ENCODE measurements at places on chromosomes 6 and 20.

DNA sequence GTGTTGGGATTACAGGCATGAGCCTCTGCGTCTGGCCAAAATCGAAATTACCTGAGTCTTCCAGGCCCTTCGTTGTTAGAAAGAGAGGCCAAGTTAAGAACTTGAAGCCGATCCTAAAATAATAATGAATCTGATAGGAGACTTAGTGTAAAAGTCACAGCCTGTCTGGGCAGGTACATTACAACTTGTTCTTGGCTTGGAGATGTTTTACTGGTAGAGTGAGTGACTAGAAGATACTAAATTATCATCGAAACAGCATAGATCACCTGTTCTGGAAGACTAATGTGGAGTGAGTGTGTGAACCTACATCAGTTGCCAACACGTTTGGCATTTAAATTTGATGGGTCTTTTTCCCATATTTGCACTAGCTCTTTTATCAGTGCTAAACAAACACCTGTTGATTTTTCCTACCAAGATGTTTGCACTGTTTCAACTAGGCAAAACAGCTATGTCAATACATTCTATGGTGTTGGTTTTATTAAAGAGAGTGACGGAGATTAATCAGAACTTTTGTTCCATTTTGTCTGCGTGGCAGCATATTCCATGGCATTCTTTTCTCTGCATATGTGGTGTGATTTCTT, 4.6 kb upstream of the TMEM217 start:
- no peak for DNase-seq

GRCh38 chr6:145233955-145234354, 501.4 kb downstream of the EPM2A start:
- DNase-seq = no peak

- DNase-seq = no peak
These were observed 48.6 kb upstream of the GRIK2 start for GRCh38 chr6:101344885-101345284.

DNA sequence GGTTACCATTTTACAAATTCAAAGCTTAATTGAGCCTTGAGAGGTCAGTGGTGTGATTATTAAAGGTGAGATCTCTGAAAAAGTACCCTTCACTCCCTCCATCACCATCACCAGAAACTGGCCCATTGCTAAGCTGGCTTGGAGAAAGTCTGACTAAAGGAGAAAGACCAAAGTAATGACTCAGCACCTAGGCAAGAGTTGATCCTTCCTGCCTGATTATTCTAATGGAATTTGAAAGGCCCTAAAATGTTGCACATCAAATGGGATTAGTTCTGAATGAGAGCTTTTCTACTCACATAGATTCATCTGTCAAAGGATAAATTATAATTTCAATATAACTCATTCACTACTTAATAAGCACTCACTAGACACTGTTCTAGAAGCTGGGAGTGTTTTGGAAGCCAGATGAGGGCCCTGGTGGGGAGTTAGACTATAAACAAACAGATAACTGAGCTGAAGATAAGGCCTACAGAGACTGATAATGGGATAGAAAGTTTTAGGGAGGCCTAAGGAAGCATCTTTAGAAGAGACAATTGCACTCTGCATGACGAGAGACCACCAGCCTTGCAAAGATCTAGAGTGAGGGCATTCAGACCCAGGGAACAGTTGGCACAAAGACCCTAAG, 366.7 kb downstream of the SYNE1 start:
- DNase-seq = no peak

DNA sequence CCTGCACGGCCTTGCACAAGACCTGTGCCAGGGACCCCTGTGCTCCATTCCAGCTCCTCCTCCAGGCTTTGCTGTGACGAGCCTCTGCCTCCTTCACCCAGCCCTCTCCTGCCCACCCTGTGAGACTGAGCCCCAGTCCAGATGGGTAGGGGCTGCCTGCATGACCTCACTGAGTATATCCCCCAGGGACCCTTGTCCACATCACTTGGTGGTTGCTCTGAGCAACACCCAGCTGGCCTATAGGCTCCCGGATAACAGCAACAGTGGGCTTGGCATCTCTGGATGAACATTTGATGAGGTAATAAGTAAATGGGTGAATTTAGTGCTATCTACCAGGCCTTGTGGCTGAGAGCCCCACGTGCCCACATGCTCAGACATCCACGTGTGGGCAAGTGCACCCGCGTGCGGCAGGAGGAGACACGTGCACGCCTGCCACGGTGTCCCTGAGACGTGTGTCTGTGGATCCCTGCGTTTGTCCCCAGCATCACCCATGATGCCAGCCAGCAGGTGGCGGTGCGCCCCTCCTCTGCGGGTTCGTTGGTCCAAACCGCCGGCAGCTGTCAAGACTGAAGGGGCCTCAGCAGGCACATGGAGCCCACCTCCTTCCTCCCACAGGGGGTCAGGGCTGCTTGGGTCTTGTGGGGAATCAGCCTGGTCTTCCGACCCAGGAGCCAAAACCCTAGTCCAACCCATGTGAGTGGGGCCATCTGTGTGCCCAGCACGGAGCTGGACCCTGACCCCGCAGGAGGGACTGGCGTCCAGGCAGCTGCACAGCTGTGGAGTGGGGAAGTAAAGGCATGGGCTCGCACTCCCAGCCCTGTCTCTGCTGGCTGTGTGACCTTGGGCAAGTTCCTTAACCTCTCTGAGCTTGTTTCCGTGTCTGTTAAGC, 45.9 kb downstream of the FGD2 start:
- DNase-seq = peak; percentile 85

DNA sequence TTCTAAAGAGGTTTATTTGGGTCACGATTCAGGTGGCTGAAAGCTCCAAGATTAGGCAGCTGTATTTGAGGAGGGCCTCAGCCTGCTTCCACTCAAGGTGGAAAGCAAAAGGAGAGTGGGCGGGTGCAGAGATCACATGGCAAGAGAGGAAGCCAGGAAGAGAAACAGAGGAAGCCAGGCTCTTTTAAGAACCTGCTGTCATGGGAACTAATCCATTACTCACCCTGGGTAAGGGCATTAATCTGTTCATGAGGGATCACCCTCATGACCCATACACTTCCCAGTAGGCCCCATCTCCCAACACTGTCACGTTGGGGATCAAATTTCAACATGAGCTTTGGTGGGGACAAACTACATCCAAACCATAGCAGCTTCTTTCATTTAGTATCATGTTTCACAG, 53.9 kb downstream of the DHX35 start:
- DNase-seq = no peak

DNA sequence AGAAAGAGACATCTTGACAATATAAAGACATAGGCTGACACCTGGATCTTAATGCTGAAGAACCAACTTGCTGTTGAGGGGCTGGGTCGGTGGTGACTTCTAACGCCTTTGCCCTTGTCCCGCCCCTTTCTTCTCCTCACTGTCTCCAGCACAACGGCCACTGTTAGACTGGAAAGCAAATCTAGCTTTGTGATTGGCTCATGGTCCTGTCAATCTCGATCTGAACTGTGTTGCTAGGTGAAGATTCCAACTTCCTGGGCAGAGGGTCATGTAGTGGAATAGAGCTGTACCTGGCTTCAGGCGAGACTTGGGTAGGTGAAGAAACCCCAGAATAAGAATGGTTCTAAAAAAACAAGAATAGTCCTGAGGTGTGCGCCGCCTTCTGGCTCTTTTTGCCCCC, at the start of gene PGK2:
Gene PGK2, minus strand, starts transcription at position 110 of the 400 bp plus-strand sequence. Its CDS starts 98 bp downstream, at position 12.
- no peak for DNase-seq

GRCh38 chr20:49624317-49624716, 56.4 kb upstream of the PTGIS start:
- DNase-seq = no peak

GRCh38 chr6:53583451-53583850, 38.5 kb upstream of the GCLC start:
- no peak for DNase-seq

DNA sequence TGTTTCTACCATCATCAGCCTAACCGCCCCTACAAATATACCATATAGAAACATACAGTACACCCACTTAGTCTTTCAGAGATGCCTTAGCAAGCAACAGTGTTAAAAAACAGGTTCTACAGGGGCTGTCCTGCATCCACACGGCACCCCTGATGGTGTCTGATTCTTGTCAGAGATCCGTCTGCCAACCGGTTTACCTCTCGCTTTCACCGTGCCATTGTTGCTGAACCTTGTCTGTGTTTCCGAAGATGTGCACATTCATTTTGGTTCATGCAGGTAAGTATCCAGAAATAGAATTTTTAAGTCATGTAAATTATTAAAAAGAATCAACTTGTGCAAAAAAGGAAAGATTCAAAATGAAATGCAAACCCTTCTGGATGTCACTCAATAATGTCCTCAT, 52.9 kb downstream of the EPHA7 start:
- no peak for DNase-seq

DNA sequence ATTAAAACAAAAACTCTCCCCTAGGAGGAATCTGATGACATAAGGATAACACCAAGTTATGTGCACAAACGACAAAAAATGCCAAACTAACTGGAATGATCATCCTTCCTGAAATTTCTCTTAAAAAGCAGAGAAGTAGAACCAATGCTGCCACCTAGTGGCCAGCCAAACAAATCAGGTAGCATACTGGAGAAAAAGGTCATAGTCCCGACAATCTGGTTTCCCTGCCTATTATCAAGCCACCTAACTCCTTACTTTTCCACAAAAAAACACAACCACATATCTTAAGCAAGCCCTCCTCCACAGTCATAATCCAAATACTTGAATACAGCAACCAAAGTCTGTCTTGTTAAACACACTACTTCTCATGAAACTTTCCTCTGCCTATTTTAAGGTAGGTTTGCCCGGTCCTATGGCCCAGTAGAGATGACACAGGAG, 5.3 kb downstream of the OARD1 start:
- DNase-seq = peak; percentile 31

- no peak for DNase-seq
These were observed 1.1 kb downstream of the ARG1 start for GRCh38 chr6:131574133-131574532.

DNA sequence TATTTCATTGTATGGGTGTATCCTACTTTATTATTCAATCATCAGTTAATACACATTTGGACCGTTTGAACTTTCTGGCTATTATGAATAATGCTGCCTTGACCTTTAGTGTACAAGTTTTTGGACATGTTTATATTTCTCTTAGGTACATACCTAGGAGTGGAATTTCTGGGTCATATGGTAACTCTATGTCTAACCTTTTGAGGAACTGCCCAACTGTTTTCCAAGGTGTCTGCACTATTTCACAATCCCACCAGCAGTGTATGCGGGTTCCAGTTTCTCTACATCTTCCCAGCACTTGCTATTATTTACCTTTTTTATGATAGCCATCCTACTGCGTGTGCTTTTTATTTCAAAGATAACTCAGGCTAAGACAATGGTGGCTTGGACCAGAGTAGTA, 14.3 kb upstream of the SLC13A3 start:
- DNase-seq = no peak

DNA sequence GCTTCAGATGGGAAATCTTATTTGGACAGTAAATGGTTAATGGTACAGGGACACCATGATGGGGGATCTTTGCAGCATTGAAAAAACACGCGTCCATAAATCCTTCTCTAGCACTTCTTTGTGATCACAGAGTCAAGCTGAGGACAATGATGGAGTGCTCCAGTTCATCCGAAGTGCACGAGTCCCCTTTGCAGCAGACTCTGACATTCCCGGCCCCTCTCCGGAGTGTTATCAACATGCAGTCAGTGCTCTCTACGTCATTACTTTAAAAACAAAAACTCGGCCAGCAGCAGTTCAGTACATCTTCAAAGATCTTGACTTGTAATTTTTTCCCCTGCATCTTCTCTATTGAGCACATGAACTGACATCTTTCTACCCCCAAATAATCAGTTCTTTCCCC, 185.5 kb upstream of the AKAP12 start:
- DNase-seq = no peak

DNA sequence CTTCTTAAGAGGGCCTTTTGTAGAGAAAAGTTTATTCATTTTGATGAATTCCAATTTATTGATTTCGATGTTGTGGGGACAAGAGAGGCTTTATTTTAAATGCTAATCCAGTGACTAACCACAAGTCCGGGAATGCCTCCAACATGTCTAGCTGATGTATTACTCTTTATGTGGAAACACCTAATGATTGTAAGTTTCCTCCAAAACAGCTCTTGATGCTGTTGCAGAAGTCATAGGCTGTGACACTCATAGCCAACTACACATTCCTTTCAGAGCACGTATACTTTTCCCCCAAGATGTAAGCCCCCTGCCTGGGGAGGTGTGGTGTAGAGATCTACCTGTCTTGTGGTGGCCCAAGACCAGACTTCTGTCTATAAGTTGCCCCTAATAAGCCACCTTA, 61.3 kb upstream of the RNF24 start:
- DNase-seq = no peak

DNA sequence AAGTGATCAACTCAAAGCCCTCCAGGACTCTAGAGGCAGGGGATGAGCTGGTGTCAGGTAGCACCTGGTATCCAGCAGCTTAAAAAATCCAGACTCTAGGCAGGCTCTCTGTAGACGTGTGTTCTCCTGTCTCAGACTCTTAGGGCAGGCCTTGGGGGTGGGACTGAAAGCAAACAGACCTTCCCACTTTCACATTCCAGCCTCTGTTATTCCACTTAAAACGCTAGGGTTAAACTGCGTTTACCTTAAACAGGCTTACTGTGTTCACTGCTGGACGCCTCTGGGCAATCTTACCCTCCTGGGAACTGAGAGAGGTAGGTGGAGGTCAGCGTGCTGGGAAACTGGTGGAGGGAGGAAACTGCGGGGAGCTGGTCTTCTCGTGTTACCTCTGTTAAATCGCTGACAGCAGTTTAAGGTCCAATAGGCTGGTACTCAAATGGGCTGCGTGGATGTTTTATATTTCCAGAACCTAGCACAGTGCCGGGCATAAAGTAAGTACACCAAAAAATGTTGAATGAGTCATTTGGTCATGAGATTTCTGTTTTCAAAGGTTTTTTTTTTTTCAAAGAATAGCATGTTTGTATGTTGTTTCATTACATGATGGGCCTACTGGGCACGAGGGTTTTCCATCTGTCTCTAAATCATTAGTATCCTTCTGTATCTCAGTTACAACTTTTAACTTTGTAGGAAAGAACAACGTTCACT, at the start of gene GCNT2:
Gene GCNT2, plus strand, starts transcription at position 248 of the 705 bp plus-strand sequence. CDS start 7,561 bp downstream, outside the sequence.
- DNase-seq = no peak

DNA sequence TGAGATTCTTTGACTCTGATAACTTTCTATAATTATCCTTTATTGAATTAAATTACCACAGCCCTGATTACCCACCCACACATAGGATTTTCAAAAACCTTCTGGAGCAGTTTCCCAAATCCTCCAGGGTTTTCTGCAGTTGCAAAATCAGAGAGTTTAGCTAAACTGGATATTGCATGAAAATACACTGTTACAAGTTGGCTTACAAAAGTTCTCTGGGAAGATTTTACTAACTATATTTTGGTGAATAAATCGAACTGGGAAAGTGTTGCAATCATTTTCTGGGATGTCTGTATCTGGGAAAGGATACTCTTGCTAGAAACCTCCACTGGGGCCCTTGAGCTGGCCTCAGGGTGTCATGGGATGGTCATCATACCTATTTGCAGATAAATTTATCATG, 97.6 kb upstream of the STMND1 start:
- DNase-seq = no peak

Measured in activated CD4-positive, CD25-positive, alpha-beta regulatory T cell (primary cell).